Central memory CD4-positive, alpha-beta T cell (primary cell): ENCODE measurements at places on chromosomes 7 and 10.

DNA sequence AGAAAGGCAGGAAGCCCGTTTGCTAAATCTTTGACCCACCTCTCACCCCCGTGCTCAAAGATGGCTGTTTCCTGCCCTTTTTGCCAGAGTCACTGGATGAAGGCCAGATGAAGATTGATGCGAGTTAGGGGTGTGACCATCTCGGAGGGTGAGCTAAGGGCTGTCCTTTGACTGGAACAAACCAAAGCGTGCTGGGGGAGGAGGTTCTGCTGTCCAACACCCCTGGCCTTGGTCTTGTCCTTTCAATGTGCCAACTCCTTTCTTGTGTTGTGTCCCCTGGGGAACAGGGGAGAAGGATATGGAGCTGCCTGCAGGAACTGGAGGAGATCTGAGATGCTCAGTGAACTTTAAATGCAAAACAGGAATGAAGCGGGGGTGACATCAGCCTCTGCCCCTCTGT is 90.3 kb upstream of the ADAM12 start:
- DNase-seq, result no peak

- no peak for DNase-seq
Observed at GRCh38 chr7:3008386-3008785, 35.3 kb downstream of the CARD11 start.

DNA sequence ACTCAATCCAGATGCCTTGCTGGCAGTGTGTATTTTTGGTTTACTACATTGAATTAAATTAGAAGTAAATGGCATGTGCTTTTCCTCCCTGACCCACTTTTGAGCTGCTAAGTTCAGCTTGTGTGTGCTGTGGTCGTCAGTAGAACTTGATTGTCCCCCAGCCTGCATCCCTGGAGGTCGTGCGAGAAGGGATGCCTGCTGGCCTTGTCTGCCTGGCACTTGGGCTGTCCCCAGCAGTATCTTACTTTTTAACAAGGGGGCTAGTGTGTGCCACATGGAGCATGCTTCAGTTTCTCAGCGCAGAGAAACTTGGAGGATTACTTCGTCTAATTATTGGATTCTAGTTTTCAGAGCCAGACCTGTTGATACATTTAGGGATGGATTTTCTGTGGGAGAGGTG is 80.2 kb downstream of the ADCY1 start:
- no peak for DNase-seq

GRCh38 chr10:4720463-4720862 is 105.5 kb upstream of the AKR1E2 start:
- no peak for DNase-seq

GRCh38 chr7:92997152-92997551 is 120.6 kb downstream of the SAMD9 start:
- no peak for DNase-seq

GRCh38 chr7:127913686-127914085 is 117.6 kb downstream of the LRRC4 start:
- no peak for DNase-seq

GRCh38 chr7:130941322-130942210 is 207.6 kb upstream of the KLF14 start:
- DNase-seq, result no peak

- no peak for DNase-seq
Observed at GRCh38 chr7:7524121-7524520, 11.6 kb downstream of the COL28A1 start.

GRCh38 chr7:38160003-38160571 is 18.0 kb upstream of the STARD3NL start:
- DNase-seq, result no peak

DNA sequence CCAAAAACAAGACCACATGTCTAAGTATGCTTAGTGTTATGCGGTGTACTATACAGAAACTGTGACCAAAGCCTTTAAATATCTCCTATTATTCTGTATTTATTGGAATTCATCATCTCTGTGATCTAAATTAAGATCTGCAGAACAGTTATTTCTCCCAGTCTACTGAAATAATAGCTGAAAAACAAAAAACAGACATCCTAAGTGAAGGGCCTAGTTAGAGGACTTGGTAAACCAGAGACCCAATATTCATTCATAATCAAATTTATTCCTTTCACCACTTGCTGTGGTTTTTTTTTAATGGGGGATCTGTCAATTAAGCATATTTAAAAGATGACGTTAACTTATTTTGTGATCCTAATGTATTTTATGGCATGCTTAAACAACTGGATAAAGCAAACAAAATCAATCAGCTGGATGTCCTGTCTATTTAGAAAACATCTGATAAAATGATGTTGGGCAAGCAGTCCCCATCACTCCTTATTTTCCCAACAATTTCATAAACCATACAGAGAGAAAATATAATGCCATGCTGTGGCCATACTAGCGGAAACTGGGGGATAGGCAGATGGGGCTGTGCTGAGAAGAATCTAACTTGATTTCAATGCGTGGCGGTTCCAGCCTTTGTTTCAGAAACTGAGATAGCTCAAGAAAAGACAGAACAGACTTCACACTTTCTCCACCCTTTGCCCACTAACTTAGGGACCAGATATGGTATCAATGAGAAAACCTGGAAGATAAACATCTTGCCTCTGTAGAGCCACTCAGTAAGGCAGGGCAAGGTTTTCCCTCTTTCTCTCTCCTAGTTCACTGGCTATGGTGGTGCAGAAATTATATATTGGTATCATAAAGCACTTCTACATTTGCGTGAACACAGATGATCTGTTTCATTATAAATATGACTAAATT is 32.9 kb downstream of the ICA1 start:
- no peak for DNase-seq

DNA sequence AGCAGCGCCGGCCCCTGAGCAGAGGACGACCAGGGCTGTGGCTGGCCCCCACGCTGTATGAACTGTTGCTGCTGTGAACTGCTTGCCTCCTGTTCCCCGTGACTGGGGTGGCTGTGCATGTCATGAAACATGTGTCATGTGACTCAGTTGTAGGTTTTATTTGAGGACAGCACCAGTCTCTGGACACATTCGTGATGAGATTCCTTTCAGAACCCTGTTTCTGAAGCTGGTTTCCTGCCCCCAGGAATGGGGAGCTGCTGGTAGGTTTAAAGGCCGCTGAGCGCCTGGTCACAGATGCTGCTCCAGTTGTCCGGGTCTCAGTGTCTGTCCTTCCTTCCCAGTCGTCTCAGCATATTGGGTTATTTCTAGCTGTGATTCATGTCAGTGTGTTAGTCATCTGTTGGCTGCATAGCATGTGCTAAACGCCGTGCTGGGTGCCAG is 79.1 kb upstream of the PPIF start:
- DNase-seq, result no peak

GRCh38 chr10:62127975-62128374 is 140.7 kb downstream of the RTKN2 start:
- DNase-seq, result no peak

DNA sequence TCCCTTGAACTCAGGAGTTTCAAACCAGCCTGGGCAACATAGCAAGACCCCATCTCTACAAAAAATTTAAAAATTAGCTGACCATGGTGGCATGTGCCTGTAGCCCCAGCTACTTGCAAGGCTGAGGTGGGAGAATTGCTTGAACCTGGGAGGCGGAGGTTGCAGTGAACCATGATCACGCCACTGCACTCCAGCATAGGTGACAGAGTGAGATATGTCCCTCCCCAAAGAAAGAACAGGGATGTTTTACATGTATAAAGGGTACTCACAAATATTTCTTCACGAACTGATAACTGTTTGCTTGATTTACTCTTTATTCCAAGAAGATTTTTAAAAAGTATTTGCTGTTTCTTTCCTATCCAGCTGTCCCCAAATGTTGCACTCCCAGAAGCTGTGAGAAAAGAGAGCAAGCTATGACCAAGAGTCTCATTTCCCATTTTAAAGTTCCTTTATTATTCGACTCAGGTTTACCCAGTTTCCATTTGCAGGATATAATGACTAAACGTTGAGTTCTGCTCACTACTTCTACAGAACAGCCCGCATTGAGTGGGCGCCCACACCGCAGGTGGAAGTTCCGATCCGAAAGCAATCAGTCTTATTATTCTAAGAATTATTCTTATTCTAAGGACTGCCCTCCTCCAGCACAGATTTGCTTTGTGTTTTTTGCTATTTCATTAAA is 90.7 kb downstream of the APBB1IP start:
- DNase-seq, result no peak

GRCh38 chr7:81886211-81886764 is 116.4 kb upstream of the HGF start:
- DNase-seq, result no peak

- no peak for DNase-seq
Observed at GRCh38 chr10:30973737-30974136, 57.9 kb downstream of the ZNF438 start.

DNA sequence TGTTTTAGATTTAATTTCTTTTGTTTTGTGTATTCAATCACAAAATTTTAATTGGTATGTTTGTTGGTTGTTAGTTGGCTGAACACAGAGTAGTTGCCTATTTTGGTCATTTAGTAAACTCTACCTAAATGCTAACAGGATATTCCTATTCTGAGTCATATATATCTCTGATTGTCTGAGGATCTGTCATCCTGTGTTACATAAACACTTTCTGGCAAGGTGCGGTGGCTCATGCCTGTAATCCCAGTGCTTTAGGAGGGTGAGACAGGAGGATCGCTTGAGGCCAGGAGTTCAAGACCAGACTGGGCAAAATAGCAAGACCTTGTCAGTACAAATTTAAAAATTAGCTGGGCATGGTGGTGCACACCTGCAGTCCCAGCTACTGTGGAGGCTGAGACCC is 178.6 kb downstream of the PLCE1 start:
- no peak for DNase-seq

GRCh38 chr10:8043569-8044306 is 10.8 kb upstream of the GATA3 start:
- DNase-seq, result no peak
